ENCODE measurements at places on chromosomes 16 and 17.

GRCh38 chr17:151886-152859 is 14.8 kb downstream of the SCGB1C2 start:
- DNase-seq = no peak

GRCh38 chr16:75754141-75754540 is 27.9 kb upstream of the CPHXL start:
- DNase-seq = peak; percentile 38

GRCh38 chr16:70809392-70810060 is 8.6 kb upstream of the VAC14 start:
- DNase-seq = no peak

DNA sequence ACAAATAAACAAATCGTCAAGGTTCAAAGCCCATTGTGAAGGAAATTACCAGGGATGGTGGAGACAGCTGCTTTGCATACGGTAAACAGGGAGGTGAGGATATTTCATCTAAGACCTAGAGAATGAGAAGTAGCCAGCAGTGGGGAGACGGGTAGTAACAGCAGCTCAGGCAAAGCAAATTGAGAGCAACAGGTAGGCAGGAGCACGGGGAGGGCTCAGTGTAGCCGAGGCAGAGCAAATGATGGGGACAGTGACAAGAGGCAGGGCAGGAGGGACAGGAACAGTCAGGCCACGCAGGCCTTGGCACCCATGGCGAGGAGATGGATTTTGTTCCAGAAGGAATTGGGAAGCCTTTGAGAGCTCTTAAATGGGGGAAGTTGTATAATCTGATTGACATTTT is 29.0 kb upstream of the SBK1 start:
- no peak for DNase-seq

GRCh38 chr17:492022-492413 is 139.4 kb upstream of the RPH3AL start:
- no peak for DNase-seq

DNA sequence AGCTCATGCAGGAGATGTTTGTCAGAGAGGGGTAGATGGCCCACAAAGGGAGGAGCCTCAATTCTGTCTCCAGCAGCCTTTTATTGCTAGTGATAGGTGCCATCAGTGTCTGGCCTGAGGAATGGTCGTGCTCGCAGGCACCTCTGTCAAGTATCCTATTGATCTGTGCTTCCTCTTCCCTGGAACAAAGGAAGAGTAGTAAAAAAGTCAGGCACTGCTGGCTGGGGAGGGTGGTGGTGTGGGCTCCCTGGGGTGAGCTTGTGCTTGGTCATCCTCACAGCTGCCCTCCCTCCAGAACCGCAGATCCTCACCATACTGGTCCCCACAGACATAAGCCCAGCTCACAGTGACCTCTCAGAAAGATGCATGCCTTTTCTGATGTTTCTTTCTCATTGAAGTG is 15.0 kb upstream of the SALL1 start:
- no peak for DNase-seq

DNA sequence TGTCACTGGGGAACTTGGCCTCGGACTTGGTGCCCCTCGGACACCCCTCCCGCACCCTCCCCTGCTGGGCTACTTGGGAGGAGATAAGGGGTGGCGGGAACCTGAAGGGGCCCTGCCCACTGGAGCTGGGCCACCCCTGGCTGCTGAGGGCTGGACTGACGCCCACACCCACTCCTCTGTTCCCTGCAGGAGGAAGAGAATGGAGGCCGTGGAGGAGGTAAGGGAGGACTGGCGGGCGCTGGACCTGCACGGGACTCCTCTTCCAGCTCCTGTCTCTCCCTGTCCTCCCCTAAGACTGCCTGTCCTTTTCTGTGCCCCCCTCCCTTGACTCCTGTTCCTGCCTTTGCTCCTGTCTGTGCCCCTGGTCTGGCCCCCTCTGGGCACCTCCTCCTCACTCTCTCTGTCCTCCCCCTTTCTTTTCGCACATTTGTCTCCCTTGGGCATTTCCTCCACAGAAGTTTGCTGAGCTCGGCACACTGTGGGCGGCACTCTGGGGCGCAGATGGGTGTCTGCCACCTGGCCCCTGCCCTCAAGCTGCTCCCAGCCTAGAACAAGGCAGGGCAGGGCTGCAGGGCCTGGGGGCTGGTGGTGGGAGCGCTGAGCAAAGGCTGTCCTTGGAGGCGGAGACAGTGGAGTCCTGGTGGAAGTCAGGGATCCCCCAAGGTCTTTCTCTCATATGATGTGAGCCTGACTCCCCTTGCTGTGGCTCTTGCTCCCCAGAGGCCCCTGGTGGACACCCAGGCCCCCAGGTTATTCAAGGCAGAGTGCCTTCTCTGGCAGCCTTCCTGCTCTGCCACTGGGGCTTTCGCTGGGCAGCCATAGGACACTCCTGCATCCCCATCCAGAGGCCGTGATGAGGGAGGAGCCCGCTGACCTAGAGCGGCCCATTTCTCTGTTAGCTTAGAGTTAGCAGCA is 32.7 kb downstream of the ARHGAP23 start:
- DNase-seq = no peak

- DNase-seq = no peak
Observed at GRCh38 chr17:76658242-76658662, 14.7 kb upstream of the ST6GALNAC1 start.

- no peak for DNase-seq
Observed at GRCh38 chr16:64419832-64420231, 702.0 kb downstream of the CDH11 start.

DNA sequence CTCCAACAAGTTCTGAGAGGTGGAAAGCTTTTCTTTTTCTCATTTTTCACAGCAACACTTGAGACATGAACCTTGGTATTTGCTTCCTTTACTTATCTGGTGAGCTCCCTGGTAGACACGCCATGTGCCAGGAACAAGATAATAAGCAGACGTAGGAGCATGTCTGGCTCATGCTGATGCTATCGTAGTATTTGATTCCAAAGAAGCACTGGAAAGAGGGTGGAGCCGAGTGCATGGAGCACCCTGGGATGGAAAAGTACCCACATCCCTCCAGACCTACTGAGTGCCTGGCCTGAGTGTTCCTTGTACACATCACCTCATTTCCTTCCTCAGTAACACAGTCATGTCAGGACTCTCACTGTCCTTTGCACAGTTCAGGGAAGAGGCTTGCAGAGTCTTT is 231.0 kb downstream of the CBLN1 start:
- DNase-seq = no peak

GRCh38 chr17:44197980-44198720 is 1.5 kb downstream of the ATXN7L3 start:
- DNase-seq = no peak

All from LoVo (cell line).